ENCODE measurements at places on chromosomes 5 and 9.

DNA sequence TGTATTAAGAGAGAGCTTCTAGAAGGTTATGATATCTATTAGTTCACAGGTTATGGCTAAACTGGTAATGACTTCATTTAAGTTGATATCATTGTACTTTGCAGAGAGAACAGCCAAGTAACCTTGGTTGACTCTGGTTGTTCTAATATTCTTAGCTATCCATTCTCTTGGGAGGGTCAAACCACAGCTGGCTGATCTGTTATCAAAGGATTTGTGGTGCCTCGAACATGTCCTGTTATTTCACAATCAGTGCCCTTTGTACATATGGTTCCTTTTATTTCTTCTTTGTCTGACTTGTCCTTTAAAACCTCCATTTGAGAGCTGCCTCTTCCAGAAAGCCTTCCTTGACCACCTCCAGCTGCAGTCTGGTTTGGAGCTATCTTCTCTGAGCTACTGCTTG, 61.7 kb downstream of the PDE8B start:
- no peaks in the 10 kb centered on the region for H3K36me3 ChIP-seq
- no peak overlapping the region for H3K4me3 ChIP-seq
- DNase-seq: no peak
- H3K27ac ChIP-seq: no peak overlapping the region

GRCh38 chr5:150515446-150515845, 7.5 kb downstream of the NDST1 start:
- H3K4me3 ChIP-seq: no peak overlapping the region
- H3K4me1 ChIP-seq: peaks cover 89% of the 10 kb centered on the region
- no peak for DNase-seq
- no peaks in the 10 kb centered on the region for H3K27me3 ChIP-seq
- H3K36me3 ChIP-seq: no peaks in the 10 kb centered on the region

DNA sequence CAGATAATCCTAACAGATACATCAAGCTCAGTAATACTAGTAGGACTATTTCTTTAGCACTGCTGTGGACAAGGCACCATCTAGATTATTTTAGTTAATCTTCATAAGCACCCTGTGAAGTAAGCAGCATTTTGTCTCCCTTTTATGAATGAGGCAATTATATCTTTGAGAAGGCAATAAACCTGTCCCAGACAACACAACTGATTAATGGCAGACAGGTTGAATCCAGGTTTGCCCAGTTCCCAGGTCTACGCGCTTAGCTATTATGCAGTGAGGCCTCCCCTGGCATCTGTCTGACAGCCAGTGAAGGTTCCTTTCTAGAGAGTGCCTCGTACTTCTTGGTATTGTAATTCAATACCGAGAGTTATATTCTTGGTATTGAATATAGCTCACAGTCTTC, 9.7 kb upstream of the LVRN start:
- no peaks in the 10 kb centered on the region for H3K4me1 ChIP-seq
- no peak overlapping the region for H3K4me3 ChIP-seq
- no peak overlapping the region for H3K27ac ChIP-seq

- no peak overlapping the region for H3K4me3 ChIP-seq
- H3K36me3 ChIP-seq: no peaks in the 10 kb centered on the region
- DNase-seq: no peak
- H3K4me1 ChIP-seq: no peaks in the 10 kb centered on the region
- no peaks in the 10 kb centered on the region for H3K27me3 ChIP-seq
- H3K27ac ChIP-seq: no peak overlapping the region
Observed at GRCh38 chr9:115411993-115412452, 294.1 kb upstream of the TNC start.

- H3K4me1 ChIP-seq: peaks cover 12% of the 10 kb centered on the region
- H3K36me3 ChIP-seq: no peaks in the 10 kb centered on the region
- H3K27ac ChIP-seq: no peak overlapping the region
- DNase-seq: no peak
- no peak overlapping the region for H3K4me3 ChIP-seq
Observed at GRCh38 chr9:95880021-95880690, 4.7 kb downstream of the ERCC6L2 start.

DNA sequence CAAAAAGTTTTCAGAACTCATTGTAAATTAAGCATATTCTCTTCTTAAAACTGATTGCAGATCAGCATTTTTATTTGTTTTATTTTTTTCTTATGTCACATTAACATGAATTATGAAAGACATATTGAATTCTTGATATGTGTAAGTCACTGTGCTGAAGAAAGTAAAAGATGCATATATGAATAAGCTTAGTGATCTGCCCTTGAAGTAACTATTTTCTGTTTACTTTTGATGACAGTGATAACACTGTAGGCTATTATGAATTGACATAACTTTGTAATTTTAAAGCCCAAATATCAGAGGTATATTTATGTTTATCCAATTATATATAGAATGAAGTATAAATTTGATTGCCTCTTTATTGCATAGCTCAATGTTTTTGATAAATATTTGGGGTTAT, 8.8 kb downstream of the PRR16 start:
- H3K27me3 ChIP-seq: no peaks in the 10 kb centered on the region
- H3K4me1 ChIP-seq: no peaks in the 10 kb centered on the region
- no peak for DNase-seq
- H3K27ac ChIP-seq: no peak overlapping the region
- H3K36me3 ChIP-seq: no peaks in the 10 kb centered on the region

- H3K4me3 ChIP-seq: no peak overlapping the region
- no peaks in the 10 kb centered on the region for H3K36me3 ChIP-seq
- H3K27me3 ChIP-seq: no peaks in the 10 kb centered on the region
- H3K4me1 ChIP-seq: peaks cover 12% of the 10 kb centered on the region
Observed at GRCh38 chr5:172830275-172830799, 3.7 kb upstream of the ERGIC1 start.

DNA sequence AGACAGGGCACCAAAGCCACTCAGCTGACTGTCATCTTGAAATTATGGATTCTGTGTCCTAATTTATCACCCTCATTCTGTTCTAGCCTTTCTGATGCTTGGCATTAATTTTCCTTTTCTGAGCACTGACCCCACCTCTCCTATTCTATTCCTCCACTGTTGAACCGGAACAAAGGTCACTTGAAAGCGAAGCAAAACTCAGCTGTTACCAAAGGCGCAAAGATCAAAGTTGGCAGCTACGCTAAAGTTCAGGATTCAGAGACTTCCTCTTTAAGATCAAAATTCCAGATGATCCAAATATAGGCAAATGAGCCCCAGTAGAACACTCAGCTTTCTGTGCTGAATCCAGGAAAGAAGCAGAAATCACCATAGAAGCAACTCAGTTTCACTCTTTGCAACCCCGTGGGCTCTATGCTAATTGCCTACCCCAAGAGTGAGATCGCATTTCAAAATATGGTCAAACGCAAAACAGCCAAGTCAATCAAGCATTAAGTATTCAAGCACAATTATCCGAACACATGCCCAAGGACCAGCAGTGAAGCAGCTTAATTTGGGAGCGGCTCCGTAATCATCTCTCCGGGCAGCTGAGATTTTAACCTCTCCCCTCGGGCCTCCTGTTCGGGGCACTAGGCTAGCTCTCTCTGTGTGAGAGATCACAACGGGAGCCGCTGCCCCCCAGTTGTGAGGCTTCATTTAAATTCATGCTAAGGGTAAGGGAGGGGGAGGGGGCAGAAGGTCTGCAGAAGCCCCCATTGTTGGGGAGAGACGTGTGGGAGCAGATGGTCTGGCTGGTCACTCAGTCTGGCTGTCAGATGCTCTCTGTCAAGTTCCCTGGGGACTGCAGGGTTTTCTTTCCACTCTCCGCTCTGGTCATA, 288.6 kb downstream of the ELAVL2 start:
- H3K27me3 ChIP-seq: no peaks in the 10 kb centered on the region
- H3K4me1 ChIP-seq: no peaks in the 10 kb centered on the region
- no peak overlapping the region for H3K4me3 ChIP-seq
- no peak for DNase-seq

- H3K36me3 ChIP-seq: no peaks in the 10 kb centered on the region
- H3K27ac ChIP-seq: no peak overlapping the region
- H3K4me1 ChIP-seq: no peaks in the 10 kb centered on the region
- DNase-seq: no peak
- H3K4me3 ChIP-seq: no peak overlapping the region
- no peaks in the 10 kb centered on the region for H3K27me3 ChIP-seq
Observed at GRCh38 chr5:142922223-142922952, 152.2 kb downstream of the ARHGAP26 start.

GRCh38 chr5:138466900-138467710, 1.8 kb downstream of the EGR1 start:
- peak overlapping the region; percentile 99 for H3K27ac ChIP-seq
- H3K4me3 ChIP-seq: peak overlapping the region; percentile 90
- no peaks in the 10 kb centered on the region for H3K36me3 ChIP-seq
- H3K27me3 ChIP-seq: no peaks in the 10 kb centered on the region
- H3K4me1 ChIP-seq: peaks cover 78% of the 10 kb centered on the region
- DNase-seq: no peak

GRCh38 chr5:128539038-128539429, 989 bp upstream of the FBN2 start:
- DNase-seq: no peak
- no peaks in the 10 kb centered on the region for H3K36me3 ChIP-seq
- peak overlapping the region; percentile 68 for H3K4me3 ChIP-seq
- no peak overlapping the region for H3K27ac ChIP-seq
- H3K4me1 ChIP-seq: peaks cover 33% of the 10 kb centered on the region

- no peak overlapping the region for H3K27ac ChIP-seq
- H3K4me1 ChIP-seq: no peaks in the 10 kb centered on the region
- H3K27me3 ChIP-seq: no peaks in the 10 kb centered on the region
- no peaks in the 10 kb centered on the region for H3K36me3 ChIP-seq
Observed at GRCh38 chr5:74977471-74977870, 74.9 kb downstream of the GCNT4 start.

DNA sequence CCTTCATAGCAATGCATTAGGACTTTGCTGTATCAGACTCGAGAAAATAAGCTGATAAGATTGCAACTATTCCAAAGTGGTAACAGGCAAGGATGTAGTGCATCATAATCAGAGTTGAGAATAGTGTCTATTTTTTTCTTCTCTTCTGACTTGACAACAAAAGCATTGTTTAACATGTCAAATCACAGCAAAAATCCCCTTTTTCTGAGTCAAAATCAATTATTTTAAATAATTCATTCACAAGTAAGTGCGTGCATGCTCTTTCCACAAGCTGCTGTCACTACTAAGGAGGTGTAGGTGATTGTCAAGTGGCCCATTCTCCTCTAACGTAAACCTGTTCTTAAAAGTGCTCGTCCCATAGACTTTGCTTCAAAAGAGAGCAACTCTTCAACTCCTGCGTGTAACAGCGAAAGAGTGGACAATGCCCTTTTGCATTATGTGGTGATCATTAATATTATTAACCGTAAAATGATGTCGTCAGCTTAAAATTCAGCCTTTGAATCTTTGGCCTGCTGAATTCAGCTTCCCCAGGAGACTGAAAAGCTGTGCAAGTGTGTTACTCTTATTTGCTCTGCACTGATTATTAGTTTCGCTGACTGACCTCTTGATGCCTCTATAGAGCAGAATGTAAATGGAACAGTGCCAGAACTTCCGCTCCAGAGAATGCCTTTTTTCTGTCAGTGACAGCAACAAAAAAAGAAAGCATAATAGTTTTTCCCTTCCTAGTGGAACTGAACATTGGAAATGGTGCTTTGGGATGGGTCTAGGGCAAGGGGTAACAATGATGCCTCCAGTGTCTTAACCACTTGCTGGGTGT, 680.8 kb upstream of the SEMA6A start:
- no peak overlapping the region for H3K27ac ChIP-seq
- DNase-seq: no peak
- no peaks in the 10 kb centered on the region for H3K36me3 ChIP-seq
- H3K4me1 ChIP-seq: no peaks in the 10 kb centered on the region
- no peaks in the 10 kb centered on the region for H3K27me3 ChIP-seq

- H3K4me3 ChIP-seq: no peak overlapping the region
- no peak overlapping the region for H3K27ac ChIP-seq
- DNase-seq: no peak
- no peaks in the 10 kb centered on the region for H3K27me3 ChIP-seq
- no peaks in the 10 kb centered on the region for H3K4me1 ChIP-seq
Observed at GRCh38 chr5:88377240-88377639, 108.6 kb upstream of the TMEM161B start.

- no peaks in the 10 kb centered on the region for H3K4me1 ChIP-seq
- no peaks in the 10 kb centered on the region for H3K36me3 ChIP-seq
- H3K27ac ChIP-seq: no peak overlapping the region
- DNase-seq: no peak
Observed at GRCh38 chr5:134995850-134996402, 28.2 kb downstream of the CATSPER3 start.

- no peaks in the 10 kb centered on the region for H3K27me3 ChIP-seq
- no peaks in the 10 kb centered on the region for H3K4me1 ChIP-seq
- H3K27ac ChIP-seq: no peak overlapping the region
- H3K4me3 ChIP-seq: no peak overlapping the region
- peaks cover 82% of the 10 kb centered on the region for H3K36me3 ChIP-seq
Observed at GRCh38 chr9:109408759-109409462, 88.1 kb upstream of the EPB41L4B start.

- no peak for DNase-seq
- no peaks in the 10 kb centered on the region for H3K4me1 ChIP-seq
- H3K36me3 ChIP-seq: no peaks in the 10 kb centered on the region
- H3K27ac ChIP-seq: peak overlapping the region; percentile 67
- no peak overlapping the region for H3K4me3 ChIP-seq
- H3K27me3 ChIP-seq: peaks cover 1% of the 10 kb centered on the region
Observed at GRCh38 chr9:96884443-96884842, 30.1 kb upstream of the ZNF782 start.

GRCh38 chr5:2128686-2129355, 246.1 kb upstream of the IRX4 start:
- no peaks in the 10 kb centered on the region for H3K27me3 ChIP-seq
- H3K27ac ChIP-seq: no peak overlapping the region
- H3K4me3 ChIP-seq: no peak overlapping the region
- H3K36me3 ChIP-seq: no peaks in the 10 kb centered on the region

- no peak overlapping the region for H3K27ac ChIP-seq
- no peak for DNase-seq
- no peaks in the 10 kb centered on the region for H3K4me1 ChIP-seq
- H3K27me3 ChIP-seq: no peaks in the 10 kb centered on the region
- H3K36me3 ChIP-seq: no peaks in the 10 kb centered on the region
- H3K4me3 ChIP-seq: no peak overlapping the region
Observed at GRCh38 chr9:25814023-25814422, 135.8 kb upstream of the TUSC1 start.

- H3K27me3 ChIP-seq: no peaks in the 10 kb centered on the region
- H3K36me3 ChIP-seq: no peaks in the 10 kb centered on the region
- no peak for DNase-seq
Observed at GRCh38 chr5:120229036-120229435, 235.1 kb upstream of the PRR16 start.

DNA sequence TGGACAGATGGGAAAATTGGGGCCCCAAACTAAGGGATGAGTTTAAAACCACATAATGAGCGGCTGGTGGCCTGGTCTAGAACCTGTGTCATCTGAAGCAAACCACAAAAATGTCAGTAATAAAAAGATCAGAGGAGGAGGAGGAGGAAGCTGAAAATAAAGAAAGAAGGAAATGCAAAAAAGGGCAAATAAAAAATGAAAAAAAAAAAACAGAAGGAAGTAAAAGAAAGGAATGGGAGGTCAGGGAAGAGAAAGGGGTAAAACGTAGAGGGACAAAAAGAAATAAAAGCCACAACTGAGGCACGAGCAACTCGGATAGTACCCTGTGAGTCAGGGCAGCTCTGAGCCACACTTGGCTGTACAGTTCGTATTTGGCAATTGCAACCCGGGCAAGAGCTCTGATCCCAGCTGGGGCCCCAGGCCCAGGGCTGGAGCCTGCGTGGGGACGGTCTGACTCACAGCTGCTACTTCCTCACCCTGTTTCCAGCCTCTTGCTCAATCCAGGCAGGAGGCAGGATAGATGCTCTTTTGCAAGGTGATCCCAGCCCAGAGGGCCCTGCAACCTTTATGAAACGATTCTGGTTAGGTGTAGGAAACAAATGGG, 137.9 kb upstream of the TRIM32 start:
- H3K27me3 ChIP-seq: no peaks in the 10 kb centered on the region
- peaks cover 34% of the 10 kb centered on the region for H3K4me1 ChIP-seq
- no peaks in the 10 kb centered on the region for H3K36me3 ChIP-seq
- no peak overlapping the region for H3K4me3 ChIP-seq
- no peak for DNase-seq
- H3K27ac ChIP-seq: peak overlapping the region; percentile 47
